DMS79 (cell line): ENCODE measurements at places on chromosomes 12 and 14.

DNA sequence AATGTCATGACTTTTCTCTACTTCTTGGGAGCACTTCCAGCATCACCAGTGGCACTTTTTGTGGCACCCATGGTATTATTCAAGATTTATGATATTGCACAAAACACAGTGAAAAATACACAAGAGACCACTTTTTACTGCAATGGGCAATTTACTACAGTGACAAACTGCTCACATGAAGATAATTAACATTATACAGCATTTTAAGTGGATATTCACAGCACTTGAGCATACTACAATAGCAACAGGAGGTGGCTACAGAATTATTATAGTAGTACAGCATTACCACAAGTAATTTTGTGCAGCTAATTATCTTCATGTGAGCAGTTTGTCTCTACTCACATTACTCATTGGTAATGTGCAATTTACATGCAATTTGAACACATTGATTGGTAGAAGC lies 18.3 kb downstream of the IL26 start:
- DNase-seq, result no peak

DNA sequence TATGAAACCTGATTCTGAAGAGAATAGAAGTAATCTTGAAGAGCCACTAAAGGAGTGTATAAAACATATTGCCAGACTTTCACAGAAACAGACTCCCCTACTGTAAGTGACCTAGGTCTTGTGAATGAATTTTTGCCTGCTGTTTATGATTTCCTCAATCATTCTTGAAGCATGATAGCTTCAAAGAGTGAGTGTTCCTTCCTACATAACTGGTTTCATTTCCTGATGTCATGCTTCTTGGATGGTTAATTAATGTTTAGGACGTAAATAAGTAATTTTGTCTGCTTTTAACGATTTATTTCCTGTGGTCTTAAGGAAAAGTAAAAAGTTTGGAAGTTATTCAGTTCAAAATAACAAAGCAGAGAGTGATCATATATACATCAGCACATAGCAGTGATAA lies 129.8 kb downstream of the PIK3C2G start:
- no peak for DNase-seq

GRCh38 chr12:116896411-116896924 lies 14.3 kb upstream of the FBXW8 start:
- no peak for DNase-seq

DNA sequence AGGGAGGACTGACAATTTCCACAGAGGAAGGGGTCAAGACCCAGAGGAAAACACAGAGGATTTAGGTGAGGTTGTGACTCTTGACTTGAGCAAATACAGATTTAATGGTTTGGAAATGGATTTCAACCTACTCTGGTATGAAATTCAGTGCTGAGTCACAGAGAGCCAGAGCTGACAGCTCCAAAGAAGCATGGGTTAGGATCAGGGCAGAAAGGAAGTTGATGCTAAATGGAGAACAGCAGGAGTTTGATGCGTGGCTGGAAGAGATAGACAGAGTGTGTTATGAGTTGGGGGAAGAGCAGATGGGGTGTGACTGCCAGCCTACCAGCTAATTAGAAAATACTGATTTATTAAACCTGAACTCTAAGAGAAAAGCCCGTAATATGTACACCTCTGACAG lies 272.6 kb downstream of the FOXG1 start:
- no peak for DNase-seq

DNA sequence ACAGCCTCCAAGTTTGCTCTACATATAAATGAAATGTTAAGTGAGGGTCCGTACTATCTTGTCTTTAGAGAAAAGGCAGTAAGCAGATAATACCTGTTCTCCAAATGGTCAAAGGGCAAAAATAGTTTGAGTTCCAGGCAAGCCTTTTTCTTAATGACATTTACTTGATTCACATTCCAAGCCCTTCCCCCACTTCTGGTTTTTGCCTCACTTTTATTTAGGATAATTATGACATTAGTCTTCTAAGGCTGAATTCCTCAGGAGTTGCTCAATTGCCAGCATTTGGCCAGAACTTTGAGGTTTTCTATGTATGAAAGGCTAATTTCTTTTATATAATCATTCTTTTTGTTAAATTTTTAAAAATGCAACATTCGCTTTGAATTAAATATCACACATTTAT lies 62.5 kb upstream of the DUSP6 start:
- no peak for DNase-seq

DNA sequence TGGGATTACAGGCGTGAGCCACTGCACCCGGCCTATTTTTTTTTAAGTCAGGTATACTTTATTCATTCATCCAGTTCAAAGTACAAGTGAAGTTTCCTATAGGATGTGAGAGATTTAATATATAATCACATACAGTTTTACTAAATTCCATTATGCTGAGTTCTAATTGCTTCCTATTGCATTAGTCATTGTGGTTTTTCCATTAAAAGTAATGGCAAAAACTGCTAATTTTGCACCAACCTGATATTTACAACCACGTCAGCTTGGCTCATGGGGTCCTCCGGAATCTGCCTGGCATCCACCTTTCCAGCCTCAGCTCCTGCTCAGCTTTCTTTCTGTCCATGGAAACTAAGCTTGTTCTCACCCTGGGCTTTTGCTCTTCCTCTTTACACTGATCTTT lies 67.0 kb upstream of the CSRP2 start:
- no peak for DNase-seq

DNA sequence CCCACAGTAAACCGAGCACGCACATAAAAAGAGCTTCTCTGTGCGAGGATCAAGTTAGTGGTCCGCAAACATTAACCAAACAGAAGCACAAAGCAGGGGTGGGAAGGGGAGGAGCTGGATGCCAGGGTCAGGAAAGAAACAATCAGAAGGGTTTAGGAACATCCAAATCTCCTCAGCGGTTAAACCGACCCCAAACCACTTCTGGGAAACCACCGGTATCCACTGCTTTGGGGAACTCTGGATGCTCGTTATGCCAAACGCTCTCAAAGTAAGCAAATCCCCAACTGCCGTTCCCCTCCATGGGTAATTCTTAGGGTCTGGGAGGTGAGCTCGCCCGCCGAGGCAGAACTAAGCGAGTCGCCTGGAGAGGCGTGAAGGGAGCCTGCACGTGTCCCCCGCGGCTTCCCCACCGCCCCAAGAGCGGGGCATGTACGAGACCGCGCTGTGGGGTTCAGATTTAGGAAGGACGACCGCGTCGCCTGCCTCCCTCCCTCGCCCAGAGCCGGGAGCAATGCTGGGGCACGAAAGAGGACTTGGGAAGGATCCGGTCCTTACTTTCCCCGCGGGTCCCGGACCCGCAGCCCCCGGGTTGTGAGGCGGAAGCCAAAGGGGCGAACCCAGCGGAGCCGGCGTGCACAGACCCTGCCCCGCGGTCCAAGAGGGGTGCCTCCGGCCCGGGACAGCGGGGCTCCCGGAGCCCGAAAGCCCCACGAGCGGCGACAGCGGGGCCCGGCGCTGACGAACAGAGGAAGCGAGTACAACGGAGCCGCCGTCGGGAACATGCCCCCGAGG lies 711 bp downstream of the SBNO1 start:
- DNase-seq, result no peak

GRCh38 chr14:52538623-52539022 lies 13.7 kb downstream of the TXNDC16 start:
- DNase-seq, result no peak

DNA sequence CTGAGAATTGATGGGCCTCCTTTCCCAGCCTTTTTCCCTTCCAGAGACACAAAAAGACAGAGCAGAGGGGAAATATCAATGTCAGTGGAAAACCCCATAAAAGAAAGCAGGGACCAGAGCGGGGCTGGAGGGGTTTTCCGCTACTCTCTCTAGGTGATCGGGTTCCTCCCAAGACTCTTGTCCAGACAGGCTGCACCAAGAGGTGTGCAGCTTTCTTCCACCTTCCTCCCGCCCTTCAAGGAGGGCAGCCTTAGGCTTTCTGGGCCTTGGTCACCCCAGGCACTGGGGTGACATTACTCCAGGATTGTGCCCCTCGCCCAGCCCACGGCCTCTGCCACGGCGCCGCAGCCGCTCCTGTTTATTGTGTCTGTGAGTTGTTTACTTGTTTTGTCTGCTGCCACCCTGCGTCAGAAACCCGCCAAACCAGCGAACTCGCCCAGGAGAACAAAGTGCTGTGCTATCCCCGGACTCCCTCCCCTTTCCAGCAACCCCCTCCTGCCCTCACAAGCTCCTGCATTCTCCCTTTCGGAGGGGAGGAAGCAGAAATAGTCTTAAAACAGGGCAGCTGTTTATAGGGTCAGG lies 6.7 kb upstream of the HOXC6 start:
- DNase-seq, result no peak

DNA sequence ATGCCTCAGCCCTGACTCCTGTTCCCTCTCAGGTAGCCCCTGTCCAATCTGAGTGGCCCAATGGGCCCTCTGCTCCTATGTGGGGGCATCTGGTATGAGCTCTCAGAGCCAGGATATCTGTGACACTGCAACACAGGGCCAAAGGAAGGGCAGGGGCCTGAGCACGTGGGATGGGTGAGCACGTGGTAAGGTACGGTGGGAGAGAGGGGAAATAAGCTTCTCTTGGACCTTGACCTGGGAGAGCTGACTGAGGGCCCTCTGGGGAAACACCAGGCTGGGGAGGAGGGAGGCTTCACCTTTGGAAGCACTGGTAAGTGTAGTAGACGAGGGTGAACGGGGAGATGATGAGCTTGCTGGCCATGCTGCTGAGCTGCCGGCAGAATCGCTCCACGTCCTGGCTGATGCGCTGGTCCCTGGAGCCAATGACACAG lies 6.7 kb downstream of the ABCD4 start:
- DNase-seq, result no peak

DNA sequence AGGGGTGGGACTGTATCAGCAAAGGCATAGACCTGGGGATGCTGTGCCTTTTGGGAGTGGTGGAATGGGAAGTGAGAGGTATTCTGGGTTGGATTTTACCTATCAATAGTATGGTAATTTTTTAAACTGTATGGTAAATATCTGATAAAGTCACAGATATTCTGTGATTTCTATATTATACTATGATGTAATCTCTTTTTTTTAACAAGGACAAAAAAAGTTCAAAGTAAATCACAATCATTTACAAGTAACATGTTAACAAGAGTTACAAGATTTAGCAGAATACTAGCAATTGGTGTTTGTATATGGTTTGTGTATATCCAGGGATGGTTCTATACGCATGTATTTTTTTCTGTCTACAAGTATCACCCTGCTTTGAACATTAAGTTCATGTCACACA lies 56.0 kb downstream of the BMAL2 start:
- no peak for DNase-seq

GRCh38 chr12:132606466-132606865 lies 3.9 kb downstream of the LRCOL1 start:
- DNase-seq, result no peak

DNA sequence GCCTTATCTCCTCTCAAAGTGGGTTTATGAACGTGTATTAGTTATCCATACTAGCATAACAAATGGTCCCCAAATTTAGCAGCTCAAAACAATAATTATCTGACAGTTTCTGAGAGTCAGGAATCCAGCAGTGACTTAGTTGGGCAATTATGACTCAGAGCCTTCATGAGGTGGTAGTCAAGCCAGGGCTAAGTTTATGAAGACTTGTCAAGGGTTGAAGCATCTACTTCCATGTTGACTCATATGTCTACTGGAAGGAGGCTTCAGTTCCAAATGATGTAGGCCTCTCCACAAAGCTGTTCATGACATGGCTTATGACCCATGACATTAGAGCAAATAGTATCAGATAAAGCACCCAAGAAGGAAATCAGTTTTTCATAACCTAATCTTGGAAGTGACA lies 73.2 kb downstream of the IPO8 start:
- no peak for DNase-seq

DNA sequence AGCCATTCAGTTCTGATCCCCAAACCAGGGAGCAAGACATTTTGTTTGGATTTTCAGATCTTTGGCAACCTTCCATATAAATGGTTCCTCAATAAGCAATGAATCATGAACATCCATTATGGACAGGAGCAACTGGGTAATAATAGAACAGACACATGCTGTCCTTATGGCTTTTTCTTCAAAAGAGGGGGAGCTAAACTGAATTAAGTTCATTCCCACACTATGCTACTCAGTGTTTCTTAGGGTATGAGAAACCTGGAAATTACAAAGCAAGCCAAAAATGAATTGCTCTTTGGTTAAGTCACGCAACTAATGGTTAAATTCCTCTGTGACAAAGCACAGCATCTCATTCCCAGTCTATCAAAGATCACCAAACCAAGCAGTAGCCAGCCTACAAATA lies 51.0 kb downstream of the PTGER2 start:
- no peak for DNase-seq

DNA sequence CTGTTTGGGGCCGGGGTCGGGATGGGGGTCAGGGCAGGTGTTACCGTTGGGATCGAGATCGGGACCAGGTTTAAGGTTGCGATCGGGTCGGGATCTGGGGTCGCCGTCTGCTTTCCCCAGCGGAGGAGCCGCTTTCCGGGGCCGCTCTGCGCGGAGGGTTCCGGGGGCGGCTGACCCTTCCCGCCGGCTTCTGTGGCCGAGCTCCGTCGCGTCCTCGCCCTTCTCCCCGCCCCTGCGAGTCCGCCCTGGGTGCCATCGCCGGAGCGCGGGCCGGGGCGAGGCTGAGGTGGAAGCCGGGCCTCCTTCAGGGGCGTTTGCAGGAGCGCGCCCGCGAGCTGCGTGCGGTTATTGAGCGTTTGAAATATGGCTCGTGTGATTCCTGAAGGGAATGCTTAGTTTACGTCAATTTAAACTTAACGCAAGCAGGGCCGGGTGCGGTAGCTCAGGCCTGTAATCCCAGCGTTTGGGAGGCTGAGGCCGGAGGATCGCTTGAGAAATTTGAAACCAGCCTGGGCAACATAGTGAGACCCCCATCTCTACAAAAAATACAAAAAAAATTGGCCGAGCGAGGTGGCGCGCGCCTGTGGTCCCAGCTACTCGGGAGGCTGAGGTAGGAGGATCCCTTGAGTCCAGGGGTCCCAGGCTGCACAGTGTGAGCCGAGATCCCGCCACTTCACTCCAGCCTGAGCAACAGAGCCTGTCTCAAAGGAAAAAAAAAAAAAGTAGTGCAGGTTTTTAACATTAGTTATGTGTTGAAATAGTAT lies 620 bp downstream of the PGAM5 start:
- DNase-seq, result no peak

DNA sequence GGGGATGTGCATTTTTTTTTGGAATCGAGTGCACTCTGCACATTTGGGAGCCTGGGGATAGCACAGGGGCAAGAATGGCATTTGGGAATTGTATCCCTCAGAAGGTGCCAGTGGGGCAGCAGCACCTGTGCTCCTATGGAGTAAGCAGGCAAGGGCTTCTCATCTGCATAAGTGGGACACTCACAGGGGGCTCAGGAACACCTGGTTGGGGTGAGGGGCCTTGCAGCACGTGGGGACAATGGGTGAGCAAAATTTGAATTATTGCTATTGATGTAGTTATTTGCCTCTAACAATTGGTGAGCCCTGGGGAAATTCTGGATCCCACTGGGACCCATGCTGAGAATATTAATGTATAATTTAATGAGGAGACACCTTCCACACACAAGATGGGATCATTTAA lies 274.2 kb downstream of the TTC6 start:
- no peak for DNase-seq
